ENCODE measurements at places on chromosomes 12 and 14. TPM values are rescaled to one million over a fixed set of nuclear protein-coding genes. Genes with fewer than 3 reads are reported as not detected.

DNA sequence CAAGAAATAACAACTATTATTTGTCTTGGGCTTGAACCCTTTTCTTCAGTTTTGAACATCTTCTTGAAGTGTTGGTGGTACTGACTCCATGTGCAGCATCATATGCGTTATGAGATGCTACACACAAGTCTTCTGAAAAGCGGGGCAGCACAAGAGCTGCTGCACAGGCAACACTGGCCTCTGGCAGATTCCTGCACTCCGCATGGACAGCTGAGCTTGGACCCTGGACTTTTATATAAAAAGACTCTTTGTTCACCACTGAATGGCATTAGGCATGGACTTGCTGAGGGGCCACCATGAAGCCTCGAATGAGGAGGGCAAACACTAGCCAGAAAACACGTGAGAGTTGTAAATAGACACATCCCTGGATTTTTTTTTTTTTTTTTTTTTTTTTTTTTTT, 210.8 kb upstream of the NPAS3 start:
- no peak for DNase-seq
- no peak overlapping the region for H3K4me3 ChIP-seq
- H3K36me3 ChIP-seq, result no peaks in the 10 kb centered on the region
- H3K4me1 ChIP-seq, result peaks cover 22% of the 10 kb centered on the region

DNA sequence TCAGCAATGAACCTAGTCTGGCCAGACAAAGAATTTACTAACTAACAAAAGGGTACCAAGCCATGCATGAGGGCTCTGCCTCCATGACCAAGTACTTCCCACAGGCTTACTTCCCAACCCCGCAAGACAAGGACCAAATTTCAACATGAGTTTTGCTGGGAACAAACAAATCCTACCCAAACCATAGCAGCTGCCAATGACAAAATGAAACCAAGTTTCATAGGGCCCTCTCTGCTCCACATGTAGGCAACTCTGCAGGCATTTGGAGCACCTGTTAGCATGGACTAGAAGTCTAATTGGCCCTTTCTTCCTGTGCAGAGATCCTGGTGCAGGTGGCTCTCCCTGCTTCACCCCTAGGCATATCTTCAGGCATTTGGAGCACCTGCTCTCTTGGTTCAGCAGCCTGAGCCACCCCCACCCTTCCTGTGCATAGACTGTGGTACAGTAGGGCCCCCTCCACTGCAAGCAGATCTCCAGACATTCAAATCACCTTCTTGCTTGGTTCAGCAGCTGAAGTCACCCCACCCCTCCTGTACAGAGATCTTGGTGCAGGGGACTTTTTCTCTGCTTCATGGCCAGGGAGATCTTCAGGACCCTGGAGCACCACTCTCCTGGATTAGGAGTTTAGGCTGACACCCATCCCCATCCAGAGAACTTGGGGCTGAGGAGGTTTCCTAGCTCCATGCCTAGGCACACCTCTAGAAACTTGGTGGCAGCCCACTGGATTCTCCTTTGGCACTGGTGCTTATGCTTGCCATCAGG, 308.7 kb downstream of the RPAP3 start:
- H3K27me3 ChIP-seq, result no peaks in the 10 kb centered on the region
- H3K4me1 ChIP-seq, result peaks cover 30% of the 10 kb centered on the region
- no peak overlapping the region for H3K27ac ChIP-seq
- no peaks in the 10 kb centered on the region for H3K36me3 ChIP-seq

DNA sequence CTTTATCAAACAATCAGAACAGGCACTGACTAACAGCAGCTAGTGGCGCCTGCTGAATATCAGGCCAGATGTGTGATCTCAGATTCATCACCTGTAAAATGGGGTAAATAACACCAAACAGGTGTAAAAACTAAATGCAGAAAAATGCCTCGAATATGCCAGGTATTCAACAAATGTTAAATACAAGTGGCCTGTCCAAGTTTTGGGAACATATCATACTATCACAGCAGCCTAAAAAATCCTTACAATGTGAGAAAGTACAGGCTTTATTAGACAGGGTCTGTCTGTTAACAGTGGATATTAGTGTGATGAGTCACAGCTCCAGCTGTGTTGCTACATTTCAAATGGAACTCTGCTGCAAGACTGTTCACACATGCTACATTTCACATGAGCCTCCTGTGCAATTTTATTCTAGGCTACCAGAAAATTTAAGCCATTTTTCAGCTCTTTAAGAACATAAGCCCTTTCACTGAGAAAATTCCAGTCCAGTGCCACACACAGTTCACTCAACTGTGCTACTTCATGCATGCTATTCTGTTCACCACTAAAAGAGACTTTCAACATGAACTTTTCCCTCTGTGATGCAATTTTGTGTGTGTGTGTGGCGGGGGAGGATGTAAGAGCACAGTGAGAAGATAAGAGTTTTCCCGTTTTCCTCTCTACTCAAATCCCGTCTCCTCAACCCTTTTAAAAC, 56.7 kb downstream of the MSRB3 start:
- peaks cover 52% of the 10 kb centered on the region for H3K4me1 ChIP-seq
- no peak for DNase-seq
- peaks cover 12% of the 10 kb centered on the region for H3K36me3 ChIP-seq
- H3K27ac ChIP-seq, result peak overlapping the region; percentile 90
- no peaks in the 10 kb centered on the region for H3K27me3 ChIP-seq

DNA sequence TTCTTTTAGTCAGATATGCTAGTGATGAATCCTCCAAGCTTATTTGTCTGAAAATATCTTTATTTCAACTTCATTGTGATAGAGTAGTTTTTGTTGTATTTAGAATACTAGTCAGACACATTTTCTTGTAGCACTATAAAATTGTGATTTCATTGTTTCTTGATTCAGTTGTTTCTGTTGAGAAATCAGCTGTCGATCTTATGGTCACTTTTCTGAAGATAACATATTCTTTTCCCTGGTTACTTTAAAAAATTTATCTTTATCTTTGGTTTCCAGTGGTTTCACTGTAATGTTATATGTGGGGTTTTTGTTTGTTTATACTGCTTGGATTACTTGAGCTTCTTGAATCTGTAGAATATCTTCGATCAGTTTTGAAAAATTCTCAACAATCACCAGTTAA, 426.1 kb downstream of the SOX5 start:
- no peaks in the 10 kb centered on the region for H3K27me3 ChIP-seq
- no peak overlapping the region for H3K27ac ChIP-seq
- no peaks in the 10 kb centered on the region for H3K36me3 ChIP-seq
- no peak overlapping the region for H3K4me3 ChIP-seq
- no peak for DNase-seq

- no peaks in the 10 kb centered on the region for H3K27me3 ChIP-seq
- H3K27ac ChIP-seq, result no peak overlapping the region
- H3K36me3 ChIP-seq, result no peaks in the 10 kb centered on the region
- DNase-seq, result no peak
- H3K4me1 ChIP-seq, result peaks cover 37% of the 10 kb centered on the region
These were observed 91.7 kb downstream of the TMX1 start for GRCh38 chr14:51331486-51332367.

GRCh38 chr12:46403719-46404070, 31.1 kb upstream of the SLC38A2 start:
- peaks cover 13% of the 10 kb centered on the region for H3K36me3 ChIP-seq
- no peak overlapping the region for H3K4me3 ChIP-seq
- peak overlapping the region; percentile 80 for H3K27ac ChIP-seq
- peaks cover 62% of the 10 kb centered on the region for H3K4me1 ChIP-seq

DNA sequence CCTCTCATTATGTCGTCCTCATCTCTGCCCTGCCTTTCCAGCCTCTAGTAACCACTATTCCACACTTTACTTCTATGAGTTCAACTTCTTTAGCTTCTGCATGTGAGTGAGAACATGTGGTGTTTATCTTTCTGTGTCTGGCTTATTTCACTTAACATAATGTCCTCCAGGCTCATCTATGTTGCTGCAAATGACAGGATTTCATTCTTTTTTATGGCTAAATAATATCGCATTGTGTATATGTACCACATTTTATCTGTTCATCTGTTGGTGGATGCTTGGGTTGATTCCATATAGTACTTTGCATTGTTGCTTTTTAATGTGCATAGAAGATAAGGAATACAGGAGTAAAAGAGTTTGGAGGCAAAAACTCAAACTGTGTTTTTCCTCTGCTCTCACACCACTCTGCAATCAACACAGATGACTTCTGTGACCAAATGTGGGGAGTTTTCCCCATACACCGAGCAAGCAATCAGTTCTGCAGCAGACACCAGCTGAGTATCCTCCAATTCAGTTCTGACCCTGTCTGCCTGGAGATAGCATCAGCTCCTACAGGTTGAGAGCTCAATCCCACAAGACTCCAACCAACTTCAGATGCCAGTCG, 24.6 kb upstream of the FLVCR2 start:
- no peaks in the 10 kb centered on the region for H3K36me3 ChIP-seq
- DNase-seq, result no peak
- H3K4me3 ChIP-seq, result no peak overlapping the region
- peaks cover 35% of the 10 kb centered on the region for H3K27me3 ChIP-seq

- peak overlapping the region; percentile 18 for H3K27ac ChIP-seq
- no peak for DNase-seq
- no peak overlapping the region for H3K4me3 ChIP-seq
- H3K36me3 ChIP-seq, result no peaks in the 10 kb centered on the region
- H3K4me1 ChIP-seq, result peaks cover 16% of the 10 kb centered on the region
These were observed 154.9 kb downstream of the PELI2 start for GRCh38 chr14:56273155-56273554.

DNA sequence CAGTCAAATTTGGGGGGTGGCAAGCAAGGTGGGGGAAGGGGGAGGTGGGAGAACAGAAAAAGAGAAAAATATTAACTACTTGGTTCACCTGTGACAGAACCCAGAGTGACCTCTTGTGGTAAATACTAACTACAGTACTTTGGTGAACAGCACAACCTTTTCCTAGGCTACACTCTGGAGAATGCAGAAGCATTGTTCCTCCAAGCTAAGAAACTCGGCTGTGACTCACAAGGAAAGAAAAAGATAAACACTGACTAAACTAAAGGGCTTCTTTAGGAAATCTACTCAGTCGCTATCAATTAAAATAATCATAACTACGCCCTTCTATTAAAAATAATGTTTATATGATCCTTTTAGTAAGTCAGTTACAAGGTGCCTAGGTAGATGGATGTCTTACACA, 5.4 kb downstream of the KCNH5 start:
- H3K27me3 ChIP-seq, result peaks cover 59% of the 10 kb centered on the region
- no peak overlapping the region for H3K27ac ChIP-seq
- no peaks in the 10 kb centered on the region for H3K36me3 ChIP-seq
- no peaks in the 10 kb centered on the region for H3K4me1 ChIP-seq
- DNase-seq, result no peak

GRCh38 chr12:21416511-21417121, 20.8 kb upstream of the PYROXD1 start:
- no peak for DNase-seq
- no peaks in the 10 kb centered on the region for H3K36me3 ChIP-seq
- no peak overlapping the region for H3K4me3 ChIP-seq
- peaks cover 19% of the 10 kb centered on the region for H3K4me1 ChIP-seq

DNA sequence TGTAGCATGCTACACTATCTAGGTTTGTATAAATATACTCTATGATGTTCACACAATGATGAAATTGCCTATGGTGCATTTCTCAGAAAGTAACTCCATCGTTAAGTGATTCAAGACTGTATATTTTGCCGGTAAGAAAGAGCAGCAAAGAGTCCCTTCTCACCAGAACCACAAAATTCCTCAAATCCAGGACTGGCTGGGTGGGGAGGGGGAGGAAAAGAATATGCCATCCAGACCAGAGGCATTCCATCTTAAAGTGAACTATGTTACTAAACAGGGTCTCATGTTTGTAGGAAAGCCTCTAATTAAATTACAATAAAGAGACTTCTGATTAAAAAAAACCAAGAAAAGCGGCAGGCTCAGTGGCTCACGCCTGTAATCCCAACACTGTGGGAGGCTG, 11.5 kb downstream of the UBE2N start:
- H3K27ac ChIP-seq, result no peak overlapping the region
- no peaks in the 10 kb centered on the region for H3K27me3 ChIP-seq
- no peak for DNase-seq

GRCh38 chr12:100268835-100269564, 2.0 kb downstream of the SCYL2 start:
- H3K27me3 ChIP-seq, result no peaks in the 10 kb centered on the region
- DNase-seq, result no peak
- H3K4me1 ChIP-seq, result peaks cover 44% of the 10 kb centered on the region
- H3K27ac ChIP-seq, result peak overlapping the region; percentile 90

DNA sequence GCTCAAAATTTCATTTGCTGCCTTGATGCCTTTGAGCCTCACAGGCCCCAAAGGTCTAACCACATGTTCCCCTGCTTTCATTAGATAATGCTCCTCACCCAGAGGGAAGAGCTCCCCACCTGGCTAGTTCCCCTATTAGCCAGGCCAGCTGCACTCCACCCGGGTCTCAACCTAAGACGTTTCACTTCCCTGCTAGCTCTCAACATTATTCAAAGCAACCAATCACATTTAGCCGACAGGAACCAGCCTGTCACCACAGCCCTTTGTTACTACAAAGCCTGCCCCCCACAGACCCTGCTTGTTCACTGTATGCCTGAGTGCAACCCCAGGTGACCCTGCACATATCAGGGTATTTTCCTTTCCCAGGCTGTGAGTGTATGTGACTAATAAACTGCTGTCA, 78.6 kb downstream of the SLC15A5 start:
- DNase-seq, result no peak
- no peak overlapping the region for H3K4me3 ChIP-seq
- H3K27me3 ChIP-seq, result no peaks in the 10 kb centered on the region
- no peak overlapping the region for H3K27ac ChIP-seq
- no peaks in the 10 kb centered on the region for H3K4me1 ChIP-seq
- H3K36me3 ChIP-seq, result no peaks in the 10 kb centered on the region

DNA sequence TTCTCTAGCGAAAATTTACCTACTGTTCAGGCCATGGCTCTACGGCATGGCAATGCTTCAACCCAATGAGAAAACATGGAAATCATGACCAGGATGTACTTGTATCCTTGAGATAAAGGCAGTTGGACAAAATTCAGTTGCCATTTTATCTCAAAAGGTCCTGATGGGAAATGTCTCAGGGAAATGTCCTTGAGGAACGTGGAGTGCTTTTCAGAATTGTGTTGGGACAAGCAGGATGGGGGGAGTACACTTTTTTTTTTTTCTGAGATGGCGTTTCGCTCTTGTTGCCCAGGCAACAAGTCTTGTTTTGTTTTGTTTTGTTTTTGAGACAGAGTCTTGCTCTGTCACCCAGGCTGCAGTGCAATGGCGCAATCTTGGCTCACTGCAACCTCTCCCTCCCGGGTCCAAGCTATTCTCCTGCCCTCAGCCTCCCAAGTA, 86.8 kb upstream of the EIF5 start:
- peaks cover 17% of the 10 kb centered on the region for H3K27me3 ChIP-seq
- no peak overlapping the region for H3K27ac ChIP-seq
- no peak overlapping the region for H3K4me3 ChIP-seq
- DNase-seq, result no peak

- no peaks in the 10 kb centered on the region for H3K36me3 ChIP-seq
- no peak overlapping the region for H3K27ac ChIP-seq
- H3K4me1 ChIP-seq, result peaks cover 1% of the 10 kb centered on the region
- DNase-seq, result no peak
- no peak overlapping the region for H3K4me3 ChIP-seq
These were observed 103.8 kb upstream of the HMGA2 start for GRCh38 chr12:65720136-65721130.

Gene WNT5B
- total RNA-seq, result 99.5 TPM

Gene SLC38A4
- 11.4 TPM for total RNA-seq

Gene VASH1
- 19.5 TPM for total RNA-seq

Gene DNAH10
- 0.29 TPM for total RNA-seq

Gene ASB2
- total RNA-seq, result 0.38 TPM

Gene WASHC3
- 34.4 TPM for total RNA-seq
